ENCODE measurements at places on chromosomes 6 and 20. TPM values are rescaled to one million over a fixed set of nuclear protein-coding genes. Genes with fewer than 3 reads are reported as not detected.

The CAGE1 gene
- 0.11 TPM for total RNA-seq

The GPLD1 gene
- total RNA-seq: 0.87 TPM

The ME1 gene
- 25.8 TPM for total RNA-seq

The SULF2 gene
- 2.0 TPM for total RNA-seq

The HCRTR2 gene
- not detected for total RNA-seq

The LY6G5C gene
- 0.33 TPM for total RNA-seq

The MAS1L gene
- not detected for total RNA-seq

The RSPH3 gene
- 6.6 TPM for total RNA-seq

The SIRPB2 gene
- total RNA-seq: not detected

The FOXQ1 gene
- total RNA-seq: not detected

The BPIFA2 gene
- total RNA-seq: not detected

The AK9 gene
- 6.4 TPM for total RNA-seq

The SNAP25 gene
- 0.44 TPM for total RNA-seq

The ATRN gene
- 46.0 TPM for total RNA-seq

The HEBP2 gene
- total RNA-seq: 65.4 TPM

The PI3 gene
- total RNA-seq: not detected

The HTR1E gene
- total RNA-seq: under 0.01 TPM

The STMND1 gene
- not detected for total RNA-seq

The FAM162B gene
- 14.1 TPM for total RNA-seq

The MAP3K5 gene
- 24.2 TPM for total RNA-seq

The PAQR8 gene
- total RNA-seq: 4.1 TPM

Data from uterine smooth muscle cell (primary cell).